ENCODE measurements at places on chromosomes 2 and 18.

- no peak for DNase-seq
Measured at GRCh38 chr2:100211521-100211920, 69.1 kb upstream of the AFF3 start.

DNA sequence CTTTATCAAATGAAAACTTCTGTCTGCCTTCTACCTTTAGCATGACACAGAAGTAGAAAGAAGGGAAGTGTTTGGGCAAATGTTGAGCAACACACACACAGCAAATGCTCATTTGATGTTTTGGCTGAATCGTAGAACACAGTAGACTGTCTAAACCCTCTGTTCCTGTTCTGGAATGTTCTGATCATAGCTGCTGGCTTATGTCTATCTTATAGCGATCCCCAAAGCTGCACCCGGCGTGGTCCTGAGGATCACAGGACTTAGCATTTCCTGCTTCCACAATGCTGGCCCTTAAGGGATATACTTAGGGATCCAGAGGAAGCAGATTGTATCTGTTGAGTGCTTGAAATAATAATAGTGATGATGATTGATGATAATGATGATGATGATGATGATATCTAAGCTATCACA, 15.2 kb downstream of the GNLY start:
- DNase-seq = no peak

GRCh38 chr2:240795916-240796510, 24.0 kb downstream of the KIF1A start:
- no peak for DNase-seq

GRCh38 chr2:216689397-216689796, 6.0 kb downstream of the IGFBP5 start:
- DNase-seq = no peak

GRCh38 chr2:232966122-232966521, 46.9 kb downstream of the NGEF start:
- no peak for DNase-seq
